ENCODE measurements at places on chromosomes 7 and 10.

GRCh38 chr10:91642831-91643692 is 10.2 kb upstream of the PPP1R3C start:
- no peak for DNase-seq

- no peak for DNase-seq
Measured at GRCh38 chr7:137007001-137007694, 138.7 kb downstream of the CHRM2 start.

DNA sequence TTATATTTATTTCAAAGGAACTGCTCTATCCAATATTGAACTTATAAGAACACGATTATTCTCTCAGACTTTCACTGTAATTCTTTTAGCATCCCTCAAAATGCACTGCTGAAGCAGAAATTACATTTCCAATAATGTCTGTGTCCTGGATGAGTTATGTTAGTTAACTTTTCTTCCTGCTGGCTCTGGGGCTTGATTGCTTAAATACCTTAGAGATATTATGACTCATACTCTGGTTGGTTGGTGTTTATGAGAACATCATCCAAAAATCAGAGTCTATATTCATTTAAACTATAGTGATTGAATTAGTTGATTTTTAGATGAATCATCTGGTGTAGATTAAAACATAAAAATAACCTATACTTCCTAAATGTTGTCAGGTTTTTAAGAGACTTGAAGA is 246.3 kb upstream of the VWC2 start:
- DNase-seq, result no peak

DNA sequence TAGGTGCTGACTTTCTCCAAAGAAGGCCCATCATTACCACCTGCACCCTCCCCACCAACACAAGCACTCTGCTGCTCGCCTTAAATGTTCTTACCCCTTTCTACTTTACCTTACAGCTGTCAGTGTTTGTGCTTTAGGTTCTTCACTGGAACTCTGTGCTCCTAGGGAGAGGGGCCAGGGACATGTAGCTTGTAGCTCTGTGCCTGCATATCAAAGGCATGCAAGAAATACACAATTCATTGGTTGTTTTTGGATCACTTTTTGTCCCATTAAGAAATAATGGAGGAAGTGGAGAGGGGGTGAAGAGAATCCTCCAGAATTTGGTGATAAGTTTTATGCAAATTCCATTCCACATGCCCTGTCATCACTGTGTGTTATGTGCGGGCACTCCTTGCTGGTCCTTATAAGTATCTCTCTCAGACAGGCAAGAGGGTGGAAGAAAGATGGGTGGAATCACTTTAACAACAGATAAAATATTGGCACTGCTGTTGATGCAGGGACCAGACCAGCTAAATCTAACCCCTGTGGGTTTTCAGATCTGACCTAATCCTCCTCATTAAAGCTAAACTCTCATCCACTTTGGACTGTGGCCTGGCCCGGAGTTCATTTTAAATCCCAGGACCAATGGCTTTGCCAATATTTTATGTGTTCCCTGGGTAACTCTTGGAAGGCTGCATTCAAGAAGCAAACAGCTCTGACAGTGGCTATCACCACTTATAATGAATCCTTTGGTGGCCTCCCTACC is 375.8 kb upstream of the NFE2L3 start:
- DNase-seq, result no peak

DNA sequence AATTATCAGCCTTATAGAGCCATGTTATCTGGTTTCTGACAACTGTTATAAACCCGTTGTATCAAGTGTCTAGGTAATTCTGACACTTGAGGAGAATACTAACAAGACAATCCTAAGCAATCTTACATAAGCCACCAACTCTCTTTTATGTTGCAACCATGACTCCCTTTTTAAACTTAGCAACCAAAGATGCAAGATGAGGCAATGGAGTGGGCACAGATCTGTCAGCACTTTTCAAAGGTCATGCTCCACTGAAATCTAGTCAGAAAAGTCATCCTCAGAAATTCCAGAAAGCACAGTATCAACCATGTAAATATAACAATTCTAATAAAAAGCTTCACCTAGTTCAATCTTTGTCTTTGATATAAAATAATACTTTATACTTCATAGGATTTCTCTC is 77.0 kb upstream of the SEMA3A start:
- no peak for DNase-seq

DNA sequence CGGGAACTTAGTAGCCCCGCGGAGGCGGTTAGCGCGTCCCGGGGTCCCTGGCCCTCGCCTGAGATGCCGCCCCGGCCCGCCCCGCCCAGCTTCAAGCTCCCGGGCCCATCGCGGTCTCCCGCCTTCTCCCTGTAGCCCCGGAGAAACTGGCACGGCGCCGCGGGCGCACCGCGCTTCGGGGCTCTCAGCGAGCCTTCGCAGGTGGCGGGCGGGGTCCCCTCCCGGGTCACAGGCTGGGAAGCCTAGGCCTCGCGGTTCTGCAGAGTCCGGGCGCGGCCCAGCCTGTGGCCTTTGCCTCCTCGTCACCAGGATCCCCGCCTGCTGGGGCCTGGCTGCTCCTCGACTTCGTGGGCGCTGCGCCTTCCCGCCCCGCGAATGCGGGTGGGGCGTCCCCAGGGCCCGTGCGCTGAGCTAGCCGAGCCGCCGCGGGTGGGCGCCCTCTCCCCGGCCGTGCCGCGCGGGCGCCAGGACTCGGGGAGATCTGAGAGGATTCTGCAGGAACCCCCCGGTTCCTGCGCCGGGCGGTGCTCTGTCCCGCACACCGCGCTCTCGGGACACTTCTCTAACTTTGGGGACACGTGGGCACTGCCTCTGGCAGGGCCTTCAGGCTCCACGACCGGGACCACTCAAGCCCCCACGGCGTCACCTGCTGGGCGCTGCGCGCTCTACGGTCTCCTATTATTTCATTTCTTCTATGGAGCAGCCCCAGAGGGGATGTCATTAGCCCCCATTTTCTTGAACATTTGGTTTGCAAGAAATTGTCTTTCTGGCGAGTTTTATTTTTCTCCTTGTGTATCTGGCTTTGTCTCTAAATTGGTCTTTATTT is 682 bp upstream of the RGS10 start:
- no peak for DNase-seq

GRCh38 chr7:77360969-77361368 is 55.2 kb downstream of the GSAP start:
- DNase-seq, result no peak

DNA sequence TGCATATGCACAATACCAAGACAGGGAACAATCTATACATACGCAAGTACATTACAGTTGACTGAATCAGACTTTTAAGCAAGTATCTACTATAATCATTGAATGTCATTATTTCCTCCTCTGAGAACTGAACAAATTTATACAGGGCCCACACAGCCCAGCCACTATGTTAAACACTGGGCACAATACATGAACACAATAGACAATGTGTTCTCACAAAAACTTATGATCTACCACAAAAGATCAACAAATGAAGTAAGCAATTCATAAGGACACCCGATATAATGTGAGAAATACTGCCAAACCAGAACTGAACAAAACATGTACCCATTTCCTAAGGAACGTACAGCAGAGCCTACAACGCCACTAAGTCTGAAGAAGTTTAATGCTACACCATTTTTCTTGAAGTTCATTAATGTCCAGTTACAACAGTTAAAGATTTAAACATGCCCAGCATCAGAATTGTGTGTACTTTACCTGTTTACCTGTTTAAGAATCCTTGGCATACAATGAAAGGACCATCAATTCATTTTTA is 31.5 kb downstream of the SHTN1 start:
- no peak for DNase-seq

DNA sequence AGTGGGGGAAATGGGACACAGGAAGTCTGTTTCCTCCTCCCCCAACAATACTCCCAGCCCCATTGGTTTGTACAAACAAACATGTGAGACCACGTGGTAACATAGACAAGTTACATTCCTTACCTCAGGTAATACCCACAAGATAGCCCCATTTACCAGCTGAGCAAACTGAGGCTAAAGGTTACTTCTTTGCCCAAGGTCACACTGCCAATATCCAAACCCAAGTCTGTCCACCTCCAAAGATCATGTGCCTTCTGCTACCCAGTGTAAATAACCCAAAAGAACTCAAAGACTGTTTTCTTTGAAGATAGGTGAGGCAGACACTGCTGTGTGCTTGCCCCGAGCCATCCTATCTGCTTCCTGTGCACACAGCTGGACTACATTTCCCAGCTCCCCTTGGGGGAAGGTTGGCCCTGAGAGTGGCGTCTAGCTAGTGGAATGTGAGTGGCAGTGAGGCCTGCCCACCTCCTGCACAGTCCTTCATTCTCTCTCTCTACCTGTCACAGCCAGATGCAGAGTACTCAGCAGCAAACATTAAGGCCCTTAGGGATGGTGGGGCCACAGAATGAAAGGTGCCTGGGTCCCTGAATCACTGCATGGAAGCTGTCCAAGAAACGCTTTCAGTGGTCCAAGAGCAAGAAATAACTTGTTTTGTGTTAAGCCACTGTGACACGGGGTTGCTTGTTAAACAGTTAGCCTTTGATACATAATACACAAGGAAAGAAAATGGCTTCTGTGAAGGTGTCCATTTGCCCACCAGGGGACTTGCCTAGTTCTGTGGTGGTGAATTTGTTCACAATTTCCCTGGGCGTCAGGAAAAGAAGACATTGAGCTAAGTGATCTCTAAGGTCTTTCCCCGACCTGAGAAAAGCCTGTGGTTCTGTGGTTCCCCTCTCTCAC is 257.7 kb upstream of the NFE2L3 start:
- no peak for DNase-seq

DNA sequence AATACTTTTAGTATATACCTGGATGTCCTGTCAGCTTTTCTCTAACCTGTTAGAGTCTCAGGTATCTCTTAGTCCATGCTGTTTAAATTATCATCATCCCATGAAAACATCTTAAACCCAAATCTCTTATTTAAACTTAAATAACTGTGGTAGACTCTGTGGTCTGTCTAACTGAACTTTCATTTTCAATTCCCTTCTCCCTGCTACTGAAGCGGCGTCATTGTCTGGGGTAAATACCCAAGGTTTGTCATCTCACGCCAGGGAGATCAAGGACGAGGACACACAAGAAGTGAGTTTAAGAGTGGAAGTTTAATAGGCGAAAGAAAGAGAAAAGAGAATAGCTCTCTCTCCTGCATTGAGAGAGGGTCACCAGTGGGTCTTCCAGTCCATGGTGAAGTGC is 804.4 kb upstream of the CELF2 start:
- no peak for DNase-seq

GRCh38 chr7:104272767-104273384 is 55.5 kb upstream of the LHFPL3 start:
- no peak for DNase-seq

DNA sequence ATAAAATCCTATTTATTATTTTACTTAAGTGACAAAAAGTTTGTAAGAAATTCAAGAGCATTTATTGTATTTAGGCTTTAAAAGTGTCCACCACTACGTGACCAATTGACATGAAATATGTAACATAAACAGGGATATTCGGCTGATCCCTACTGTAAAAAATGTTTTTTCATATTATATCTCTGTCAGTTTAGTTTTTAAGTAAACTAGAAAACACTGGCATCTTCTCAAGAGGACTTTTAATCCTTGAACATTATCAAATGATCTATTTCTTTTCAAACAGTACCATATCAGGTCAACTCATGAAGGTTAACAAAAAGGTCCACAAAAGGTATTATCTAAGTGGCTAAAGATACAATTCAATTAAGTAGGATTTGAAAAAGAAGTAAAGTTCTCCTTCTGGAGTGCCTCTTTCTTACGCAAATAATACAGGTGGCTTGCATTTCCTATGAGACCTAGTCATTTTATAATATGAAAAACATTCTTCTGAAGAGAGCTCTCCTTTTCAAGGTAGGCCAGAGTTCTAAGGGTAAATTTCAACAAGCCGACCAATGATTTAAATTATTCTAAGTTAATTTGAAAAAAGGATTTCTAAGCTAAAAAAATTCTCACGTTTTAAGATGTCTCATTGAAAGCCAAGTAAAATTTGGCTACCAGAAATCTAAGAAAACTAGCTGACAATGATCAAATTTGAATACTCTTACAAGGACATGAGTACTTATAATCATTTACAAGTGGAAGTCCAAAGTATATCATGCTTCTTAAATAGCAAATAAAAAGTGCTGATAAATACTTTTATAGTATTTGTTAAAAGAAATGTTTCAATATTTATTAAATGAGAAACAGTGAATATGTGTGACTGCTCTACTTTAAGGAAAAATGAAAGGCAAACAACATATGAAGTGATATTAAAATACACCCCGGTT is 133.5 kb downstream of the NRBF2 start:
- no peak for DNase-seq

- no peak for DNase-seq
Measured at GRCh38 chr7:2645274-2645868, 13.6 kb downstream of the TTYH3 start.

- DNase-seq, result no peak
Measured at GRCh38 chr7:48183965-48184364, 12.7 kb downstream of the ABCA13 start.

GRCh38 chr7:114819616-114820362 is 102.1 kb upstream of the MDFIC start:
- DNase-seq, result no peak

GRCh38 chr7:12754179-12754578 is 66.7 kb downstream of the ARL4A start:
- DNase-seq, result no peak

DNA sequence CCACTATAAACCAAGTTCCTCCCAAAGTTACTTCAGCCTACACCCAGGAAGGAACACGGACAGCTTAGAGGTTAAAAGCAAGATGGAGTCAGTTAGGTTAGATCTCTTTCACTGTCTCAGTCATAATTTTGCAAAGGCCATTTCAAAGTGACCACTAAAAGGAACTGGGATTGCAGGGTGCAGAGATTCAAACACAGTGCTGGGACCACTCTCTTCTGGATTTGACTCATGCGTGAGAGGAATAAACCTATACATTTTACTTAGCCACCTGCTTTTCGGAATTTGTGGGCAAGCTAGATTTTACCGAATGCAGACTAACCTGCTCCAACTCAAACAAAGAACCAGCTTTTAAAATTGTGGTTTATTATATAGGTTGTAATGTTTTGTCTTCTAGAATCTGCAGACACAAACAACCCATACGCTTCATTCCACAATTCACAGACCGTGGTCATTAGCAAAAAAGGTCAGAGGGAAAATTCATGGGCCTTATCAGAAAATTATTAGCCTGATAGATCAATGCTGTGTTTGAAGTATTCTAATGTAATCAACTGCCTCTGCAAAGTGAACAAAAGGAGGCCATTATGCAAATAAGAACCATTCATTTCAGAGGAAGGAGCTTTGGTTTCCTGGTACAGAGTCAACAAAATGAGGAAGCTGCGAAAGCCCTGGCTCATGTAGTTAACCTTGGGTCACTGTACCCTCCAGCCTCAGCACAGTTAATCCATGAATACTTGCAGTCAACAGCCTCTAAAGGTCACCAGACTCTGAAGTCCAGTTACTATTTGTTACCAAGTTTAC is 342.7 kb upstream of the KLF6 start:
- no peak for DNase-seq
